Osteocyte (in vitro differentiated cells): ENCODE measurements at places on chromosomes 4 and X. TPM values are rescaled to one million over a fixed set of nuclear protein-coding genes. Genes with fewer than 3 reads are reported as not detected.

The FGD1 gene
- total RNA-seq: 29.0 and 29.5 TPM in 2 replicates

- H3K4me1 ChIP-seq: peaks cover 21% of the 10 kb centered on the region
- H3K27me3 ChIP-seq: no peaks in the 10 kb centered on the region
Measured at GRCh38 chr4:67037504-67038227, 507.6 kb downstream of the CENPC start.

DNA sequence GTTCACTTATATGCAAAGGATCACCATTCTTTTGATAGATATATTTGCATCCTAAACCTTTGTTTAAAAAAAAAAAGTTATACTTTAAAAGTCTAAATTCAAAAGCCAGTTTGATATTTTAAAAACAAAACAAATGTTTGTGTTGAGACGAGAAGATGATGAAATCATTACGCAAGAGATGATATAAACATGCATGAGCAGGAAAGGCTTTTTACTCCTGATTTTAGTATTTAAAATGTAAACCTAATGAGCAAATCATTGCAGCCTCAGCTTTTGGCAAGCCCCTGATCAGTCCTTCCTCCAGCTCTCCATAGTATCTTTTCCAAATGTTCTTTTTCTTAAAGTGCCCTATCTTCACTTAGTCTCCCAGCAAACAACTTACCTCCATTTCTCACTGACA, 115.6 kb downstream of the ARAP2 start:
- H3K4me1 ChIP-seq: peaks cover 3% of the 10 kb centered on the region
- no peak for DNase-seq
- no peaks in the 10 kb centered on the region for H3K36me3 ChIP-seq
- no peaks in the 10 kb centered on the region for H3K27me3 ChIP-seq
- no peak overlapping the region for H3K27ac ChIP-seq

GRCh38 chrX:136954930-136955329, 74.4 kb upstream of the RBMX start:
- no peak overlapping the region for H3K4me3 ChIP-seq
- H3K27ac ChIP-seq: no peak overlapping the region
- H3K4me1 ChIP-seq: no peaks in the 10 kb centered on the region

DNA sequence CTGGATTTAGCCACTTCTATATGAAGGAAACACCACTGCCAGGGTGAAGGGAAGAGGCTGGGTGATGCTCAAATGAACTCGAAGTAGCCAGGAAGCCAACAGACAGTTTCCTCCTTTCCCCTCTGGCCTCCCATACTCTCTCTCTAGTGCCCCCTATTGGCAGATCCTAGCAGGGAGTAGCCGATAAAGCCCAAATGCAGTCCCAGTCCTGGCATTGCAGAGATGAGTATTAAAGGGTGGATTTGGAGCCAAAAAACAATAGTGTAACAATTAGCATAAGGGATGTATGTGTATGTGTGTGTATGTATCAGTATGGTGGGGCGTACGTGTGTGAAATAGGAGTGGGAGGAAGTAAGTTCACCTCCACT, 213.8 kb upstream of the LDB2 start:
- H3K4me3 ChIP-seq: no peak overlapping the region
- H3K4me1 ChIP-seq: no peaks in the 10 kb centered on the region
- H3K27ac ChIP-seq: no peak overlapping the region
- H3K27me3 ChIP-seq: no peaks in the 10 kb centered on the region
- H3K36me3 ChIP-seq: no peaks in the 10 kb centered on the region

- DNase-seq: no peak
- H3K4me1 ChIP-seq: peaks cover 16% of the 10 kb centered on the region
Measured at GRCh38 chr4:70749313-70749712, 27.5 kb downstream of the RUFY3 start.

GRCh38 chr4:5500165-5500564, 208.2 kb downstream of the EVC2 start:
- H3K27ac ChIP-seq: no peak overlapping the region
- no peak overlapping the region for H3K4me3 ChIP-seq
- peaks cover 29% of the 10 kb centered on the region for H3K36me3 ChIP-seq
- DNase-seq: no peak
- H3K27me3 ChIP-seq: no peaks in the 10 kb centered on the region

DNA sequence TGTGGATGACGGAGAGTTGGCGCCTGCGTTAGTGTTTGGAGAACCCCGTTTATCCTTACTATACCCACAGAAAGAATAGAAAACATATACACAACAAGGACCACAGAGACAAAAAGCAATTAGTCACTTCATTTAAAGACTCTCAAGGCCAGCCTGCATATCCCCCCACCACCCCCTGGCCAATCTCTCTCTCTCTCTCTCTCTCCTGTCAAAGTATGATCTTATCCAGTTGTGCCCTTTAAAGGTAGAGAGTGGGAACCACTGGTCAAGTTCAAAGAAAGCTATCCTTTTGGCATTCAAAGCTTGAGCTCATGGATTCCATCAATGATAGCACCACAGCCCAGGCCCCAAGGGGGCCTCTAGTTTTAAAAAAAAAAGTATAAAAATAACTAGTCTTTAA, 180.3 kb upstream of the MBNL3 start:
- no peak overlapping the region for H3K4me3 ChIP-seq
- no peaks in the 10 kb centered on the region for H3K36me3 ChIP-seq
- no peaks in the 10 kb centered on the region for H3K27me3 ChIP-seq
- H3K4me1 ChIP-seq: peaks cover 2% of the 10 kb centered on the region
- H3K27ac ChIP-seq: no peak overlapping the region

DNA sequence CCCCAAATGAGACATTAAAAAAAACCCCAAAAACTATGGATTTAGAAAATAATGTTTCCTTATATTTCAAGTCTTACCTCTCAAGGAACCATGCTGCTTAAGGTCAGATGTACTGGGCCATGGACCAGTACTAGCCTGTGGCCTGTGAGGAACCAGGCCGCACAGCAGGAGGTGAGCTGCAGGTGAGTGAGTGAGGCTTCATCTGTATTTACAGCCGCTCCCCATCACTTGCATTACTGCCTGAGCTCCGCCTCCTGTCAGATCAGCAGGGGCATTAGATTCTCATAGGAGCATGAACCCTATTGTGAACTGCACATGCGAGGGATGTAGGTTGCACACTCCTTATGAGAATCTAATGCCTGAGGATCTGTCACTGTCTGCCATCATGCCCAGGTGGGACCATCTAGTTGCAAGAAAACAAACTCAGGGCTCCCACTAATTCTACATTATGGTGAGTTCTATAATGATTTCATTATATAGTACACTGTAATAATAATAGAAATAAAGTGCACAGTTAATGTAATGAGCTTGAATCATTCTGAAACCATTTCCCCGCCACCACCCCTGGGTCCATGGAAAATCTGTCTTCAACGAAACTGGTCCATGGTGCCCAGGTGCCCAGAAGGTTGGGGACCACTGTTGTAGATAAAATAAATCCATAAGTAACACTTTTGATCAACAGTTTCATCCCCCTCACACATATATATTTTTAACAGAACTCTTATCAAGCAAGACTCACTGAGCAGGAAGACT, 105.3 kb upstream of the CBR4 start:
- H3K4me3 ChIP-seq: no peak overlapping the region
- H3K36me3 ChIP-seq: peaks cover 53% of the 10 kb centered on the region
- H3K4me1 ChIP-seq: peaks cover 24% of the 10 kb centered on the region
- no peaks in the 10 kb centered on the region for H3K27me3 ChIP-seq

The RADX gene
- not detected in 2 replicates for total RNA-seq

The ABLIM2 gene
- 0.24 and 0.31 TPM in 2 replicates for total RNA-seq
